ENCODE measurements at places on chromosomes 16 and 17. TPM values are rescaled to one million over a fixed set of nuclear protein-coding genes. Genes with fewer than 3 reads are reported as not detected.

DNA sequence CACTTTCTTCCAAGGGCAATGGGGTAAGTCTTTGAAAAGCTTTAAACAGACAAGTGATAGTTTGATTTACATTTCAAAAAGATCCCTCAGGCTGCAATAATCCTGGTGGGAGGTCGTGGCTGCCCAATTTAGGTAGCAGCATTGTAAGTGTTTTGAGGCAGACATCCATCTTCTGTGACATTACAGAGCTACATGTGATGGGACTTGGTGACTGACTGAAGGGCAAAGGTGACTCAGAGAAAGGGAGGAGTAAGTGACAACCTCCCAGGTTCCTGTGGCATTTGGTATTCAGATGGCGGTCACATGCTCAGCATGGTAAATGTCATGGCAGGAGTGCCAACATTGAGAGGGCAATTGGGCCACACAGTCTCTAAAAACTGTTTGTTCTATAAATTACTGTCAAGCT, 26.5 kb downstream of the STAT3 start:
- H3K36me3 ChIP-seq, result peaks cover 55% of the 10 kb centered on the region
- peaks cover 82% of the 10 kb centered on the region for H3K4me1 ChIP-seq
- peak overlapping the region; percentile 83 for H3K27ac ChIP-seq
- peak; percentile 77 for DNase-seq

DNA sequence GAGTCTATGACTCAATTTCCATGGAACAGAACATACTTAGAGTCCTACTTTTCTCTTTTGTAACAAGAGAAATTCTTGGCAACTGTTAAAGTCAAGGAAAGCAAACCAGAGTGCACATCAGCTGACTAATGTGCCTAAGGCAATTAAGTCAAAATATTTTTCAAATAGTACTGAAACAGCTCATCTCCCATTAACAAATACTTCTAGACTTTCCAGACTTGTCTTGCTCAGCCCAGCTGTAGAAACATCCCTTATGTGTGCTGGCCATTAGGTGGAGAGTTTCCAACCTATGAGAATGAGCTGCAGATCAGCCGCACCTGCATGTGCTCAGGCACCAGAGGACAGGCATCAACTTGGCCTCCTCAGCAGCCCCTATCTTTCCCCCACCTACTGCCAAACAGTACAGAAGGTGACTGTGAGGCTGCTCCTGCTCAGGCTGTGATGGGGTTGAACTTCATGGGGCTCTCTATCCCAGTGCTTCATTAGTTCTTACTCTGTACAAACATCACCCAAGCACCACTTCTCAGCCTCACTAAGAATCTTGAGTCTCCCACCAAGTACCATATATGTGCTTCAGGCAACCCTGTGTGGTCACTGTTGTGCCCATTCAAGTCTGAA, 32.2 kb downstream of the TEX2 start:
- H3K27me3 ChIP-seq, result no peaks in the 10 kb centered on the region
- H3K4me3 ChIP-seq, result no peak overlapping the region
- H3K27ac ChIP-seq, result no peak overlapping the region
- DNase-seq, result no peak
- no peaks in the 10 kb centered on the region for H3K4me1 ChIP-seq

DNA sequence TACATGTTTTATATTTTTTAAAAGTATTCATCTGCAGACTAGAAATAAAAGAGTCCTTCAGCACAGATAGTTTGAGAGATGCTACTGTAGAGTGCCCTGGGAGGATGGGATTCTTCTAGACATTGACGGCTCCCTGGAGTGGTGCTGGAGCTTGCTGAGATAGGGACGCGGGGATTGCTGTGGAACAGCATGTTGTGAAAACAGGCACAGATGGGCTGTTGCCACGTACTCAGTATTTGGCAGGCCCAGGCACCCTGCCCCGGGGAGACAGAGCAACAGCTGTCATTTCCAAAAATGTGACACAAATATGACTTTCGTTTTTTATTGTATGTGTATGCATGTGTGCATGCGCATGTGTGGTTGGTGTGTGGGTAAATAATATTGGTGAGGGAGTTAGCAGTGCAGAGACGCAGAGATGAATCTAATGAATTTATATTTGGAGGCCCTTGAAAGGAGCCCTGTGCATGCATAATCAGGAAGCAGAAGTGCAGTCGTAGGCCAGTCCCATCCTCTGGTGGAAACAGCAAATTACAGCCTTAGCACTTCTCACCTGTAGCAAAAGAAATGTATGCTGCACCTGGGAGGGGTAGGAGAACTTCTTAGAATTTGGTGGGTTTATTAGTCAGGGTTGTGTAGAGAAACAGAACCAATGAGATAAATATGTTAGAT, 6.2 kb upstream of the ABCA8 start:
- H3K4me3 ChIP-seq, result no peak overlapping the region
- no peak overlapping the region for H3K27ac ChIP-seq
- no peaks in the 10 kb centered on the region for H3K4me1 ChIP-seq
- no peak for DNase-seq

DNA sequence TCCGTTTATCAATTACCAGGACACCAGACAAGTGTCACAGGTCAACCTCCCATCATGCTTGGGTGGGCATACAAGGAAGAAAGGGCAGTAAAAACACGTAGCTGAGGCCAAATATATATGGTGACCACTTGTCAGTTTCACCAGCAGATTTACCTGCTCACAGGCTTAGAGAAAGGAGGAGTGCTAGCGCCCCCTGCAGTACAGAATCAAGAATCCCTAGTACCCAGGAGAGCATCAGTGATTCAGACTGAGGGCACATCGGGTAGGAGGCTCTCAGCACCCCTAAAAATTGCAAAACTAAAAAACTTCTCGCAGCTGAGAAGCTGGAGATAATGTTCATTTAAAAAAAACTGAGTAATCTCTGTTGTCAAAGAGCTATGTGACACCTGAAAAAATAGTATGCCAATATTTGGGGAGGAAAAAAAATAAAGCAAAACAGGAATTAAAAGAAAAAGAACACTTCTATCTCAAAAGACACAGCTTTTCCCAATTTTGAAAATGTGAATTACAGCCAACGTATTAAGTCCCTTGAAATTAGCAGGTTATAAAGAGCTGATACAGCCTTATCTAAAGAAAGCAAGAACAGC, 21.2 kb upstream of the MON1B start:
- peak; percentile 78 for DNase-seq
- no peaks in the 10 kb centered on the region for H3K4me1 ChIP-seq
- H3K4me3 ChIP-seq, result no peak overlapping the region
- H3K27ac ChIP-seq, result no peak overlapping the region

GRCh38 chr16:19132255-19132654, 18.5 kb downstream of the ITPRIPL2 start:
- no peak overlapping the region for H3K4me3 ChIP-seq
- H3K27ac ChIP-seq, result no peak overlapping the region
- peaks cover 18% of the 10 kb centered on the region for H3K4me1 ChIP-seq
- DNase-seq, result no peak
- peaks cover 6% of the 10 kb centered on the region for H3K27me3 ChIP-seq

GRCh38 chr16:53692146-53692545, 11.5 kb downstream of the RPGRIP1L start:
- no peak overlapping the region for H3K4me3 ChIP-seq
- H3K27ac ChIP-seq, result no peak overlapping the region
- DNase-seq, result no peak
- peaks cover 12% of the 10 kb centered on the region for H3K36me3 ChIP-seq
- H3K27me3 ChIP-seq, result no peaks in the 10 kb centered on the region
- no peaks in the 10 kb centered on the region for H3K4me1 ChIP-seq

- H3K4me1 ChIP-seq, result no peaks in the 10 kb centered on the region
- no peak overlapping the region for H3K27ac ChIP-seq
- H3K4me3 ChIP-seq, result no peak overlapping the region
- peaks cover 3% of the 10 kb centered on the region for H3K27me3 ChIP-seq
- H3K36me3 ChIP-seq, result no peaks in the 10 kb centered on the region
Measured at GRCh38 chr16:79468121-79468552, 132.4 kb downstream of the MAF start.

DNA sequence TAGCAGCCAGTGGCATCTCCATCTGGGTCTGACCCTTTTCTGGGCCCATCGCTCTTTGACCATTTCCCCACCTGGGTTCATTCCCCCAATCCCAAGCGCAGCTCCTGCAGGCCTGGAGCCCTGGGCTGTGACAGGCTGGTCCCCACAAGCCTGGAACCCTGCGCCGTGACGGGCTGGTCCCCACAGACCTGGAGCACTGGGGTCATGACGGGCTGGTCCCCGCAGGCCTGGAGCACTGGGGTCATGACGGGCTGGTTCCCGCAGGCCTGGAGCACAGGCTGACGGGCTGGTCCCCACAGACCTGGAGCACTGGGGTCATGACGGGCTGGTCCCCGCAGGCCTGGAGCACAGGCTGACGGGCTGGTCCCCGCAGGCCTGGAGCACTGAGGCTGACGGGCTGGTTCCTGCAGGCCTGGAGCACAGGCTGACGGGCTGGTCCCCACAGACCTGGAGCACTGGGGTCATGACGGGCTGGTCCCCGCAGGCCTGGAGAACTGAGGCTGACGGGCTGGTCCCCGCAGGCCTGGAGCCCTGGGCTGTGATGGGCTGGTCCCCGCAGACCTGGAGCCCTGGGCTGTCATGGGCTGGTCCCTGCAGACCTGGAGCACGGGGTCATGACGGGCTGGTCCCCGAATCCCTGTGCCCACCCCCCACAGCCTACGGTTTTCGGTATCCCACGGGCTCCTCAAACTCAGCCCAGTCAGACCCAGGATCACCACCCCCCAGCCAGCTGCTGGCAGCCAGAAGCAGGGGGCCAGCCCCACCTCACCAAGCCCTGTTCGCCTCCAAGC, 16.6 kb downstream of the TMC6 start:
- no peak overlapping the region for H3K4me3 ChIP-seq
- no peak for DNase-seq
- H3K4me1 ChIP-seq, result peaks cover 39% of the 10 kb centered on the region
- no peak overlapping the region for H3K27ac ChIP-seq
- H3K27me3 ChIP-seq, result no peaks in the 10 kb centered on the region

GRCh38 chr16:56748191-56748590, 18.3 kb downstream of the NUP93 start:
- H3K4me1 ChIP-seq, result peaks cover 36% of the 10 kb centered on the region
- peaks cover 41% of the 10 kb centered on the region for H3K36me3 ChIP-seq
- H3K27ac ChIP-seq, result no peak overlapping the region
- H3K27me3 ChIP-seq, result no peaks in the 10 kb centered on the region
- H3K4me3 ChIP-seq, result no peak overlapping the region
- DNase-seq, result no peak

DNA sequence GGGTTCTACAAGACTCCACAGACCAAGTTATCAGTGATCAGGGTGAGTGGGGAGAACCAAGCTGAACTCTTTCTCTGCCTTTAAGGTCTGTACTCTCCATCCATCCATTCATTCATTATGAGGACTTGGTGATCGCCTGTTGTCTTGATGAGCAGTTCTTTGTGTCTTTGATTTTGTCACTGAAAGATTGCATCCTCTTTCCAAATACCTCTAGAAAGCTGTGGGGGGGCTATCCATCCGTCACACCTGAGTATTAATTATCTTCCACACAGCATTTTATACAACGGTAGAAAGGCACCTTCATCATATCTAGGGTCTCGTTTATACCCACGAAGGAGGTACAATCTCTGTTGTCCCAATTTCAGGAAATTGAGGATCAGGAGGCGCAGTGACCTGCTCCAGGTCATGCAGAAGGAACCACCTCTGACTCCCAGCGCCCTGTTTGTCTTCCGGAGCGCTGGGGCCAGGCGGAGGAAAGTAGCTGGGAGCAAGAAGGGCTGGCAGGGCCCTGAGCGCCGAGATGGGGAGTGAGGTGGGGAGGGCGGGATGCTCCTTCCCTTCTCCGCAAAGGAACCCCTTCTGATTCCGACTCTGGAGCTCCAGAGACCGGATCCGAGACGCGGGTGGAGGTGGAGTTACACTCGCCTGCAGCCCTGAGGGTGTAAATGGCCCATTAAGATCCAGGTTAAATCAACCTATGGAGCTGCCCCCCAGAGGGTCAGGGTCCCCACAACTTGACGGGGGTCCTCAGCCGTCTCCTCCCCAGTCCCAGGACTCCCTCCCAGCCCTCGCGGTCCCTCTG, 605 bp upstream of the ABAT start:
- no peaks in the 10 kb centered on the region for H3K36me3 ChIP-seq
- no peak for DNase-seq
- H3K27me3 ChIP-seq, result no peaks in the 10 kb centered on the region
- no peak overlapping the region for H3K27ac ChIP-seq
- peak overlapping the region; percentile 83 for H3K4me3 ChIP-seq

DNA sequence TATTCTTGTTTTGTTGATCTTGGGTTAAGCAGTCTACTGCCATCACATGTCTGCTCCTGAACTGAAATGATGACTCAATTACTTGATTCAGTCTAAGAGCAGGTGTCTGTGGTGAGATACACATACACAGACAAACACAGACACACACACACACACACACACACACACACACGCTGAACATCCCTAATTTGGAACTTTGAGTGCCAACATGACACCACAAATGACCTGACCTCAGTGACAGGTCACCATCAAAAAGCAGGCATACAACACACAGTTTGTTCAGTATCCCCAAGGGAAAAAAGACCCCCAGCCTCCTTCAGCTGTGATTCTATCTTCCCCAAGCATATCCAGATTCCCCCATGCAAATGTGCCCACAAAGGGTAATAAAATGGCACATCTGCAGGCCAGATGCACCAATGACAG, 130.1 kb upstream of the TMEM97 start:
- DNase-seq, result no peak
- H3K4me3 ChIP-seq, result no peak overlapping the region
- H3K27ac ChIP-seq, result no peak overlapping the region
- peaks cover 22% of the 10 kb centered on the region for H3K36me3 ChIP-seq
- H3K27me3 ChIP-seq, result no peaks in the 10 kb centered on the region
- H3K4me1 ChIP-seq, result no peaks in the 10 kb centered on the region

DNA sequence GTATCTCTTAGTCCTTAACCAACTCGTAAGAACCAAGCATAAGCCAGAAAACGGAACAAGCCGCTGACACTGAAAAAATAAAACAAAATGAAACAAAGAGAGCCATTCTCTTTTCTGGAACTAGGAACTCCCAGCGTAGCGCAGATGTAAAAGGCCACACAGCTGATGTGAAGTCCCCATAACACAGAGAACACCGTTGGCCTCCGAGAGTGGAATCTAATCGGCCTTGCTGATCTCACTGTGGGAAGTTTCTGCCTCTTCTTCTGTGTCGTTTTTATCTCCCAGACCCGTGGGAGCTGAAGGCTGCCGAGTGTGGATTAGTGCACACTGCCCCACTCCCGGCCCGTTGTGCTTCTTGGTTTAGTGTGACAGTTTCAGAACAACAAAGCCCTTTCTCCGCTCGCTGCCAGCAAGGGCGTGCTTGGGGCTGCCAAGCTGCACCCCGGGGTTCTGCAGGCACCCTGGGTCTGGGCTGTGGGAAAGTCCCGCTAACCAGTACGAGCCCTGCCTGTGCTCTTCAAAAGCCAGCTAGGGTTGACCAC, 21.7 kb downstream of the TTYH2 start:
- H3K27me3 ChIP-seq, result no peaks in the 10 kb centered on the region
- no peak overlapping the region for H3K4me3 ChIP-seq
- no peak overlapping the region for H3K27ac ChIP-seq
- H3K4me1 ChIP-seq, result no peaks in the 10 kb centered on the region

Gene CNTNAP4
- total RNA-seq, result not detected

Gene TLCD3A
- total RNA-seq, result 13.8 TPM

Gene ZFP3
- 2.2 TPM for total RNA-seq

Gene CRYBA1
- not detected for total RNA-seq

Measured in activated CD4-positive, alpha-beta T cell treated with anti-CD3 and anti-CD28 coated beads for 36 hours (primary cell).